ENCODE measurements at places on chromosomes 1 and 21.

DNA sequence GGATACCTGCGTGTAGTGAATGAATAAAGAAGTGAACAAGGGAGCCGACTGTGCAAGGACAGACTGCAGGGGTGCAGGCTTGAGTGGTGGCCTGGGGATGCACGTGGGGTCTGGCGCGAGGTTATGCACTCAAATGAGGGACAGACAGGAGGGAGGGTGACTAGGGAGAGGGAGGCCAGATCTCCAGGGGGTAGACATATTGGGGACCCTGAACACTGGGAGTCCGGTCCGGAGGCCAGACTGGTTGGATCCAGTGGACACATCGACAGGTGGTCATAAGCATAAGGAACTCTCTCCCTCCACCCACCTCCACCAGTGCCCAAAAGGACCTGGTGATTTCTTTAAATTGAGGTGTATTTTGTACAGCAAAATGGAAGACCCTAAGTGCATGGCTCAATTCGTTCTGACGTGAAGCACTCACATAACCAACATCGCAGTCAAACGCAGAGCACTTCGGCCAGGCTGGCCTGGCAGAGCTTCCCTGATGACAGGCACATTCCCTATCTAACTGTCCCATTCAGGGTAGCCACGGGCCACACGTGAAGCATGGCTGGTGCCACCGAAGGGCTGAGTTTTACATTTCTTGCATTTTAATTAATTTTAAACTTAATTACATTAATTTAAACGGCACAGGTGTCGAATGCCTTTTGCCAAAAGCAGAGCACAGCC, 14.0 kb downstream of the WNT3A start:
- no peak for DNase-seq

DNA sequence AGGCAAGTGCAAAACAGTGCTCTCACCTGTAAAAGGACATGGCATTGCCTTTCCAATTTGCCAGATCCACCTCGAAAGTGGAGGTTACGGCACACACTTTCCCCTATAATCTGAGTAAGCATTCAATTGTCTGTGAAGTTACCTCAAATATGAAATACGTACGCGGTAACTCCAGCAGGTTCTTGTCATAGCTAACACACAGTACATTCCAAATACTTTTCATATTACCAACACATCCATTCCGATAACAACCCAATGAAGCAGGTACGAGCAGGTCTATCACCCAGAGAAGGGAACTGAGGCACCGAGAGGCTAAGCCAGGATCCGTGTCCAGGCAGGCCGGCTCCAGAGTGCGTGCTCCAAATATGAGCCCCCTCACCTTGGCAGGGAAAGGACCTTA, 46.8 kb upstream of the LPAR3 start:
- no peak for DNase-seq

GRCh38 chr1:19443326-19443725, 42.0 kb downstream of the CAPZB start:
- DNase-seq, result no peak

GRCh38 chr1:36089393-36090121, 865 bp downstream of the ADPRS start:
- peak; percentile 64 for DNase-seq

DNA sequence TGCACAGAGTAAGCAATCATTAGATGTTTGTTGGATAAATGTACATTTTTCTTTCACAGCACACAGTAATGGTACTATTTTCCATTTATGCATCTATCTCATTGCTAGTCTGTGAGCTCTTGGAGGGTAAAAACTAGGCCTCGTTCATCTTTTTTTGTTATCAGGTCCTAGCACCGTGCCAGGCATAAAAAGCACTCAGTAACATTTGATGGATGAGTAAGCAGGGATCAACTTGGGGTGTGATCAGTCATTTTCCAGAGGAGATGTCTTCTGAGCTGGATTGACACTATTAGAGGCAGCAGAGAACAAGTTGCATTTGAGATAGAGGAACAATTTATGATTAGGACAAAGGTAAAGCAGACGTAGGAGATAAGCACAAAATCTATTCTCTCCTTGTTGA, 4.3 kb upstream of the VTCN1 start:
- no peak for DNase-seq

- no peak for DNase-seq
These were observed 55.2 kb downstream of the PCNX2 start for GRCh38 chr1:233240371-233240770.

GRCh38 chr1:218249338-218250140, 35.6 kb upstream of the RRP15 start:
- DNase-seq, result no peak

DNA sequence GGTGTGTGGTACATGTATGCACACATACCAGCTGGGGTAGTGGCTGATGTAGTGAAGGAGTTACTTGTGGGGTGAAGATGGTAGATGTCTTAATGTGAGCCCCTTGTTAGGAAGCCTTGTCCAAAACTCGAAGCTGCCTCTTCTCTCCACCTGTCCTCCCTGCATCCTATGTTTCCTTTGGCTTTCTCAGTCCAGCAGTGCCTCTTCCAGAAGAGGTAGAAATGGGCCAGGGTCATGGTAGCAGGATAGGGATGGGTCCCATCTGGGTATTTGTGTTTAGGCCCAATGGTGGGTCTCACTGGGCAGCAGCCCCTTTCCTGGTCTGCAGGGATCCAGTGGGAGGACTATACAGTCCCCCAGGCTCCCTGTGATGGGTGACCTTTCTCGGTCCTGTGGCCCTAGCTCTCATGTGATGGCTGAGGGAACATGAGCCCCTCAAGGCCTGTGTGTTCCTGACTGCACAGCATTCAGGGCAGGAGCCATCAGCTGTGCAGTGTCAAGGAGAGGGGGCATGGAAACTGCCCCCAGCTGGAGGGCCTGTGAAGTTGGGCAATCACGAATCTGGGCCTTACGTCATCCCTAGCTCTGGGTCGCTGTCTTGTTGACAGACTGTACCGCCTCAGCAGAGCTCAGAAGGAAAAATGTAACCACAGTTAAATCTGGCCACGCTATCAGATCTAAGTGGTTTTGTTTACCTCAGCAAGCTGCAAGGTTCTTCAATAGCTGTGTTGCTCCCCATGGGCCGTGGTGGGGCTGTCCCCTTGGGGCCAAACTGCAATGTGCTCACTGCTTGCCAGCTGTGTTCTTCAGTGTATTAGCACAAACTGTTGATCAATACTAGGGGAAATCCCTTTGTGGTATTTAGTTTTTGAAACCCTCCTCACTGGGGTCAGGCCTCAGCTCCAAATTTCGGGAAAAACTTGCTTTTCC, 82.7 kb downstream of the NOS1AP start:
- DNase-seq, result no peak

- DNase-seq, result no peak
These were observed 21.4 kb downstream of the IGFN1 start for GRCh38 chr1:201212056-201212455.

Data from AG08396 (cell line).